SHP77 (cell line): ENCODE measurements at places on chromosomes 4 and X.

DNA sequence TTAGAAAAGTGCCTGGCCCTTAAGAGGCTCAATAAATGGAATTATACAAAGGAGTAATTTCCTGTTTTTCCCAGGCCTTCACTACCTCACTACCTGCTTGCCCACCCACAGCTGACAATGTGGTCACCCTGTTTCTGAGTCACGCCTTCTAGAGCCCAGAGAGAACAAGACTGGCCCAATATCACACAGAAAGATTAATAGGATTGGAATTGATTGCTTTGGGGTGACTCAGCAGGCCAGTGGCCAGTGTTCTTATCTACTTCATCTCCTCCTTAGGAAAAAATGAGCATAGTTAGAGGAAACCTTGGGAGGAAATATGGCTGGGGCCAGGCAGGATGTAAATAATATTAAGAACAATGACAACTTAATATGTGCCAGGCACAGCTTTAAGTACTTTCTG lies 4.5 kb upstream of the FGF16 start:
- no peak for DNase-seq

GRCh38 chr4:46992338-46992737 lies 1.0 kb downstream of the GABRA4 start:
- DNase-seq, result no peak

DNA sequence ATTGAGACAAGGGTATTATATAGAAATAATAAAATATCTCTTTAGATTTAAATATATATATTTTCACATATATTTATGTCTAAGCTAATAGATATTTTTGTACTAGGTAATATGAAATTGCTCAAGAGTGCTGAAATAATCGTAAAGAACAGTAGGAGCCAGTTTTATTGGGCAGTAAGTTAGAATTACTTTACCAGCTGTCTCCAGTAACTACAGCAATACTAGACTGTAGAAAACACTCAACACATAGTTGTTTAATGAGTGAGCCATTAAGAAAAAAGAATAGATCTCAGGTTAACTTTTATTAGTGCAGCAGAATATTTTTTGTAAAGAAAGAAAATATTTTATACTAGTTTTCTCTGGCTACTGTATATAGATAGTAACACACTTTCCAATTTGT lies 715.2 kb downstream of the TRIML1 start:
- no peak for DNase-seq

- no peak for DNase-seq
Measured at GRCh38 chrX:48752498-48752897, 9.0 kb upstream of the GLOD5 start.

GRCh38 chr4:150297861-150298474 lies 219.7 kb downstream of the DCLK2 start:
- peak; percentile 10 for DNase-seq

DNA sequence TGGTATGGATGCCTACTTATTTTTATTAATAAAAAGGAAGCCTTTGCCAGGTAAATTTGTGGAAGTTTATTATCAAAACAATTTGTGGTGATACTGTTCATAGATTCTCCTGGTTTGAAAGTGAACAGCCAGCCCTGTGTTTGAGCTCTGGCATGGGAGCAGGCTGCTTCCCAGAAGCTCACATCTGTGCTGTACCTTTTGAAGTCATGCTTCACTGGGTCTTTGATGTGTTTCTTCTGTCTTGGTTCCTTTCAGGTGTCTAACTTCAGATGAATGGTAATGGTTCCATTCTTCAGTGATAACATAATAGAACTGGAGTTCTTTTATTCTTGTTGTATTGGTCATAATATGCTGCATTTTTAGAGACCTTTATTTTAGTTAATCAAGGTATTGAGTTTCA lies 85.5 kb downstream of the BMPR1B start:
- no peak for DNase-seq

DNA sequence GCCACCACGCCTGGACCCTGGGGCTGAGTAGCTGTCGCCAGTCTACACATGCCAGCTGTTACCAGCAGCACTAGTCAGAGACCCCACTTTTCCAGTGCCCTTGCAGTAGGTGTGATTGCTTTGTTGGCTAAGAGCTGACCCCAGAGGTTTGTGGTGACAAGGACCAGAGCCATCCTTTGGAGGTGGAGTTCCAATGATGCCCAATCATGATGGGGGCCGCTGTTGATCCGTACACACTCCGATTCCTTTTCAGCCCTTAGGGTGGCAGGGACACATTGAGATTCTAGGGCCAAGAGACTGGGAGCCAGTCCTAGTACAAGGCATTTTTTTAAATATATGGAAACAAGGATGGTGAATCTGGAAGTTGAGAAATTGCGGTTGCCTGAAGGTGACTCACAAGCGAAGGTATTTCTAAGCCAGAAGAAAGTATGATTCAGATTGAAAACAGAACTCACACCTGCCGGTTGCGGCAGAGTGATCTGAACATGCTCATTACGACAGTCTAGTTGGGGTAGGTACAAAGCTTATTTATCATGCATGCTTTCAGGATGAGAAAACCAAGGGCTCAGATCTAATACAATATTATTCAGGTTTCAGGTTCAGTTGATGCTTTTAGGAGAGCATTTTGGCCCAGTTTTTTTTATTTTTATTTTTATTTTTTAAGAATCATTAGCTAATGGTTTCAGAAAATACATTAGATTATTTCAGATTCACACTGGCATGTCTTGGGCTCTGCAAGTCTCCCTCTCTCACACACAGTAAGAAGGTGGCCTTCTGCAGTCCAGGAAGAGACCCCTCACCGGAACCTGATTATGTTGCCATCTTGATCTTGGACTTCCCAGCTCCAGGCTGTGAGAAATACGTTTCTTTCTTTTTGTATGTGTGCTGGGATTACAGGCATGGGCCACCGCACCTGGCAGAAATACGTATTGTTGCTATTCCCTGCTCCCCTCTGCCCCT lies 43.4 kb downstream of the SHROOM2 start:
- no peak for DNase-seq

DNA sequence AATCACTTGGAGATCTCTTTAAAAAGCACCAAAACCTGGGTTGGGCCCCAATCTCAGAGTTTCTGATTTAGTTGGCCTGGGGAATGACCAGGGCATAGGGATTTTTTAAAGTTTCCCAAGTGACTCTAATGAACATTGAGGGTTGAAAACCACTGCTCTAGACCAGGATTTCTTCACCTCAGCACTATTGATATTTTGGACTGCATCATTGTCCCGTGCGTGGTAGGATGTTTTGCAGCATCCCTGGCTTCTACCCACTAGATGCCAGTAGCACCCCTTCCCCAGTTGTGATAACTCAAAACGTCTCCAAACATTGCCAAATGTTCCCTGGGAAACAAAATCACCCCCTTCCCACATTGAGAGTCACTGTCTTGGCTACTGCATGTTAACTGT lies 61.8 kb downstream of the ATXN3L start:
- DNase-seq, result no peak

DNA sequence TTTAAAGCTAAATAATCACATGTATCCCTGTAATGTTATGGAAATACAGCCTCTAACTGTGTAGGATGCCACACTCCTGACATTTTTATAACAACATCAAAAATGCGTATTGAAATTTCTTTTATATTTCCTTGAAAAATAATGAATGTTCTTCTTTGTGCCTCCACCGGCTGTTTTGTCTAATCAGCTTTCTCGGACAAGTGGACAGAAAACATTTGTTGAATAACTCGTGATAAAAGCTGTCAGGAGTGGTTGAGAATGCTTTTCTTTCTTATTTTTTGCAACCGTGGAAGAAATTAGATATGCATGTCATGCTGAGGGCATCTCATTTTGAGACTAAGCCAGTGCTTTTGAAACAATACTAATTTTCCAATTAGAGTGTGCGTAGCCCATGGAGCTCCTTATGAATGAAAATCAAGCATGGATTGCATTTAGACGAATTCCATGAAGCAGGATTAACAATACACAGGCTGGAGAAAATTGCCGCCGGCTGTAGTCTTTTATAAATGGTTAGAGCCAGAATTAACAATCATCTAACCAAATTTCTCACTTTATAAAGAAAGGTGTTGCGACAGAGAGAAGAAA lies 614.5 kb upstream of the LCORL start:
- no peak for DNase-seq

DNA sequence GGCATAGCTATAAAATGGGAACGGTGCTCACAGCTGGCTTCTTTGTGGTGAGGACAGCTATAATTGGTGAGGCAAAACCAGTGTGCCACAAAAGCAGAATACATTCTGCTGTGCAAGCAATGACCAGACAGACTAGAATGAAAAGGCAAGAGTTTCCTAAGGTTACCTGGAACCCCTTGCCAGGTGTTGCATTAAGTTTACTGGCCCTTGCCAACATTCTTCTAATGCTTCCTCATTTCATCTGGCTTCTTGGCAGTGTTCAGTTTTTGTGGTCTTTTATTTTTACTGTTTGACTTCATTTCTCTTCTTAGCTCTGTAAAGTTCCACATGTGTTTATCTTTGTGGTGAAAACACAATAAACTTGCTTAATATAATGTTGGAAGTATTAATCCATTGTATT lies 131.4 kb downstream of the PTTG2 start:
- no peak for DNase-seq

- DNase-seq, result no peak
Measured at GRCh38 chr4:158810487-158811215, 41.8 kb downstream of the FNIP2 start.

DNA sequence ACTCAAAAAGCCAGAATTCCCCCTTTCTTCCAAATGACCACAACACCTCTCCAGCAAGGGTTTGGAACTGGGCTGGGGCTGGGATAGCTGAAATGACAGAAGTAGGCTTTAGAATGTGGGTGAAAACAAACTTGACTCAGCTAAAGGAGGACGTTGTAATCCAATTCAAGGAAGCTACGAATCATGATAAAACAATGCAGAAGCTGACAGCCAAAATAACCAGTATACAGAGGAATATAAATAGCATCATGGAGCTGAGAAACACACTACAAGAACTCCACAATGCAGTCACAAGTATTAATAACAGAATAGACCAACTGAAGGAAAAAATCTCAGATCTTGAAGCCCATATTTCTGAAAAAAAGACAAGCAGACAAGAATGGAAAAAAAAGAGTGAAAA lies 95.8 kb upstream of the TET2 start:
- DNase-seq, result no peak

GRCh38 chrX:53288189-53288588 lies 6.8 kb upstream of the IQSEC2 start:
- peak; percentile 76 for DNase-seq
